ENCODE measurements at places on chromosomes 7 and 10.

DNA sequence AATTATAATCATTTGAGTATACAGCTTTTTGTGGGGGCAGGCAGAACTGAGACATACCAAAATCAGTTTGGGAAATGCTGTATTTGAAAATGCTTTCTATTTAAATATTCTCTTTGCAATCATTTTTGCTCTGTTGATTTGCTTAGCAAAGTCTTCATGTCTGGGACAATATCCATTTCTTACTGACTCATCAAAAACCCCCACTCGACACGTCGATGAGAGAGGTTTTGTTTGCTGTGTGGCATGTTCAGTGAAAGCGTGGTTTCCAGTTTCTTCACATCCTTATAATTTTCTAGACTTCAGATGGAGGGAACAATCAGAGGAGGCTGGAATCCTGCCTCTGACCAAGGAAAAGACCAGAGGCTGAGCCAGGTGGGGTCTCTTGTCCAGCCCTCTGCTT lies 28.9 kb downstream of the HTRA1 start:
- no peak for DNase-seq

DNA sequence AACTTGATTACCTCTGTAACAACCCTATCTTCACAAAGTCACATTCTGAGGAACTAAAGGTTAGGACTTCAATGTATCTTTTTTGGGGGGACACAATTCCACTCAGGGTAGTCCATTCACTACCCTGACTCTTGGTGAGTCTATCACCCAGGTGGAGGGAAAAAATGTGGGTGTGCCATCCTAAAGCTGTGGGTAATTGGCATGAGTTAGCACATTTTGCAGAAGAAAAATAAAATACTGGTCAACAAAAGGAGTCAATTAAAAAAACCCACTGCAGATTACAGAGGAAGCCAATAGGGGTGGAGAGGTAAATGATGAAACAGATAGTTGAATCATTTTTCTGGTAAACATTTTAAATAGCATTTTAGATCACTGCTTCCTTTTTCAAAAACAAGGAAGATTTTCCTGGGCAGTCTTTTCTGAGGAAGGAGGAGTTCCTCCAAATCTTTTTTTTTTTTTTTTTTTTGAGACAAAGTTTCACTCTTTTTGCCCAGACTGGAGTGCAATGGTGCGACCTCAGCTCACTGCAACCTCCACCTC lies 5.1 kb upstream of the BLVRA start:
- no peak for DNase-seq

DNA sequence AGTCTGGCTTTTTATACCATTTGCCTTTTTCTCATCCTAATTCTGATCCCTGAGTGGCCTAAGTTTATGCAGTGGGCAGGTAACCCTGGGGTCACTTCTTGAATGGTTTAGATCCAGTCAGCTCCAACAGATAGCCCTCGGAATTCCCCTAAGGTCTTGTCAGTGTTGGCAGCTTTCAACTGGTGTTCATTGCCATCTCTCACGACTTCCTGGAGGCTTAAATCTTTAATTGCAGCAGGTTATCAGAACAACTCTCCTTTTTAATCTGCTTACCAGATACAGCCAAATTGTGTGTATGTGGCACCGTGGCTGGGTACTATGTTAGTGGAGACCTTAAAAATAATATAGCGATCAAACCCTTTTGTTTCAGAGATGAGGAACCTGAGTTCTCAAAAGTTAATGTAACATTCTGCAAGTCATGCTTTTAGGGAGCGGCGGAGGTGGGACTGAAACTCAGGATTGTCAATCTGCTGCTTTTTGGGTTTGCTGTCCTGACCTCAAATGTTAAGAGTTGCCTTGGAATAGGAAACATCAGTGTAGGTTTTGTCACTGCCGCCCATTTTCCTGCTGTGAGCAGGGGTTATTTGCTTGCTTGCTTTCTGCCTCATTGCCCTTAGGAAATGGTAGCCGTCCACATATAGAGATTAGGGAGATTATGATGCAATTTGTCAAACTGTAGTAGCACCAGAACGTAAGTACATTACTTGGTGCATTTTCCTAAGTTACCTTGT lies 818 bp downstream of the DLD start:
- peak; percentile 10 for DNase-seq

DNA sequence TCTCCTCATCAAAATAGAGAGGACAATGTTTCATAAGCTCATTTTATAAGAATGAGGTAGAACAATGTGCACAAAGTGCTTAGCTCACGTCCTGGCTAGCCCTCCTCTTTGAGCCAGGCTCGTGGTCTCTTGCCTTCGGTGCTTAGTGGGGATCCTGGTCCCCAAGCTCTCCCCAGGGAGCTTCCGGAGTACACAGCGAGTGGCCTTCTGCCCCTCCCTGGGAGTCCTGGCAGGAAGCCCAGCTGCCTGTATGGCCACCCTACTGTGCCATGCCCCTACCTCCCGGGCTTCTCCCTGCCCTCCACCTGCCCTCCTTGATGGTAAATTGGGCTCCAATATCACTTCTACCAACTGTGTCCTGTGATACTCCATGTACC lies 868 bp downstream of the MYO1G start:
- no peak for DNase-seq

DNA sequence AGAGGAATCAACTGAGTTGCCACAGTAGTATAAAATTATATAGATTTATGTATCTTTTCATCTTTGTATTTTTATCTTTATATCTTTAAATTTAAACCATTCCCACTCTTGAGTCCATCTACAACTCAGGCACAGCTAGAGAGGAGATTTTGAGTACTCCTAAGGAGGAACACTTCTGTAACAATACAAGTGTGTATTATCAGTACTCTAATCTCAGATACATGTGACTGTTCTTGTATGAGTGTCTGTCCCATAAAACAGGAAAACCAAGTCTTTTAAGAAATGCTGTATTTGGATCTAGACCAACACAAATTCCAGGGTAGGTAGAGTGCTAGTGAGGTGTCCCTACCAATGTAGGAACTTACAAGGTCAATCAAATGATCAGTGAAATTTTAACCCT lies 1428.0 kb upstream of the LRRTM3 start:
- no peak for DNase-seq

DNA sequence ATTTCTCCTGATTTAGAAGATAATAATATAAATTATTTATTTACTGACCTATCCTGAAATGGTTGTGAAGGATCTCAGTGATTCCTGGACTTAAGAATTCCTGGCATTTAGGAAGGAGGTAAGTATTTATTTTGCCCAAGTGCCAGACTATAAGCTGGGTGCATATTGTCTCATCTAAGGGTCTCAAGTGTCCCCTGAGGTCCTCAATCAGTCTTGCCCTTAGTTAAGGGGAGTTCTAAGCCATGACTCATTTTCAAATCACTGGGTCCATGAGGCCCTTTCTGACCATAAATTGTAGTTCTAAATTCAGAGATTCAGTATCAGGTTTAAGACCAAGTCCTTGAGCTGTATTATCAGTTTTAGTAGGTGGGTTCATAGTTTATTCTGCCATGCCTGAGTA lies 251.6 kb upstream of the MEOX2 start:
- DNase-seq, result no peak

- DNase-seq, result no peak
Measured at GRCh38 chr10:11329062-11329673, 282.3 kb downstream of the USP6NL start.

GRCh38 chr7:75758491-75758890 lies 13.5 kb downstream of the CCL26 start:
- no peak for DNase-seq

DNA sequence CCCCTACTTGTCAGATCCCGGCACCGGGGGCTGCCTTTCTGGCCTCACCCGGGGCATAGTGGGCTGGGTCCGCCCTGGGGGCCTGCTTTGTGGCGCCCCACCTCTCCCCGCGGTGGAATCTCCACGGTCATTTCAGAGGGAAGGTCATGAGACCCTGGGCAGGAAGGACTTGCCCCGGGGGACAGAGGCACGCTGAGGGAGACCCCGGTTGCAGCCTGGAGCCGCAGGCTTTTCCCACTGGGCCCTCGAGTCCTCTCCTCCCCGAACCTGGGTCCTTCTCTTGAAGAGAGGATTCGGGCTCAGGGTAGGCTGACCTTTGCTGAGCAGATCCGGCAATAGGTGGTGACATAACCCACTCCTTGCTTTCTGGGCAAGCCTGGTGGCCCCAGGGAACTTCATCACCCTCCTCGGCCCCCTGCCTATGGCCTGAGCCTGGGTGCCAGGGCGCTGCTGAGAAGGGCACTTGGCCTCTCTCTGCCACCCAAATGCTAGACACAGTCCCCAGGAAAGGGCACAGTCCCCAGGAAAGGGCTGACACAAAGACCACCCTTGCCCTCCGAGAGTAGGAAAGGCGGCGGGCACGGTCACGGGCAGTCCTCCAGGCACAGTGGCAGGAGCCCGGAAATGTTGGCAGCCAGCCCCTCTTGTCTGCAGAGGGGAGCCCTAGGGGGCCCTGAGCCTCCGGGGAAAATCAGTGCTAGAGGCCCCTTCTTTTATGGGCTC lies 36.2 kb downstream of the FKBP6 start:
- DNase-seq, result no peak

GRCh38 chr7:51611937-51612336 lies 295.3 kb upstream of the COBL start:
- DNase-seq, result no peak

DNA sequence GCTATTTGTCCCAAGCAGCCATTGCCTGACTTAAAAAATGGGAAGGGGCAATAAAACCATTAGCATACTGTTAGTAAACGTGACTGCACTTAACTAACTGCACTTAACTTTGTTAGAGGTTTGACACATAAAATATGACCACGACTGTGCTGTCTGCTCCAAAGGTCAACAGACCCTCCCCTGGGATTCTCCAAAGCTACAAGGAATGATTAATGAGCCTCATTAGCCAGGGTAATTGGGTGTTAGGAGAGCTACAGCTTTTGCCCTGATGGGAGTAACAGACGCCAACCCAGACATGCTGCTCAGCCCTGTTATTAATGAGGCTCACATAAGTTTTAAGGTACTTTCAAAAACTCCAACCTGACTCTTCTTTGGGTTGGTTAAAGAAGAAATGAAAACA lies 129.4 kb upstream of the PLPP4 start:
- DNase-seq, result no peak

GRCh38 chr7:106262221-106262881 lies 22.4 kb downstream of the NAMPT start:
- no peak for DNase-seq

DNA sequence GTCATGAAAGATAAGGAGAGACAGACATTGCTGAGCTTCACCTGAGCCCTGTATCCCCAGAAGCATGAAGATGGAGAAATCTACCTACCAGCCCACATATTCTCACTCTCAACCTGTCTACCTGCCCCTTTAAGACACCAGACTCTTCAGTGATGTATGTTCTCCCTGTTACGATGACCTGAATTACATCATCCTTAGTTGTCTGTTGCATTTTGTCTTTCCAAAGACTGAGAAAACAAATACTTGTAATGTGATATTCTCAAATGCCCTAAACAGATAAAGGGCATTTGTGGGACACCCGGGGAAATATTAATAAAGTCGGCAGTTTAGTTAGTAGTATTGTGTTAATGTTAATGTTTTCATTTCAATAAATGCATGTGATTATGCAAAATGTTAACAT lies 305.8 kb upstream of the IGFBP3 start:
- DNase-seq, result no peak

DNA sequence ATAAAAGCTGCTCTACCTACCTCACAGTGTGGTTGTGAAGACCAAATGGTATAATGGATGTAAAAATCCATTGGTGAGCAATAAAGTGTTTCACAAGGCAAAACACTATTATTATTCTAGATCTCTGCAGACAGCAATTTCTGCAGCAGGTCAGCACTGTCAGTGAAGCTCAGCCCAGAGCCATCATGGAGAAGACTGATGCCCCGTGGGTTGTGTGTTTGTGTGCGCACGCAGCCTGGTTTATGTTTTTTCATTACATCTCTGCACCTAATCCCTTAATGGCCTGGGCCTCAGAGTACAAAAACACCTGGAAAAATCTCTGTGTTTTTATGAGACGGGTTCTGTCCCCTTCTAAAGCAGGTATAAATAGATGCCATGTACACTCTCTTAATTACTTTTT lies 64.2 kb downstream of the PARP12 start:
- no peak for DNase-seq

GRCh38 chr7:9071160-9071762 lies 637.9 kb downstream of the NXPH1 start:
- DNase-seq, result no peak

GRCh38 chr10:4057725-4058513 lies 272.9 kb upstream of the KLF6 start:
- no peak for DNase-seq

DNA sequence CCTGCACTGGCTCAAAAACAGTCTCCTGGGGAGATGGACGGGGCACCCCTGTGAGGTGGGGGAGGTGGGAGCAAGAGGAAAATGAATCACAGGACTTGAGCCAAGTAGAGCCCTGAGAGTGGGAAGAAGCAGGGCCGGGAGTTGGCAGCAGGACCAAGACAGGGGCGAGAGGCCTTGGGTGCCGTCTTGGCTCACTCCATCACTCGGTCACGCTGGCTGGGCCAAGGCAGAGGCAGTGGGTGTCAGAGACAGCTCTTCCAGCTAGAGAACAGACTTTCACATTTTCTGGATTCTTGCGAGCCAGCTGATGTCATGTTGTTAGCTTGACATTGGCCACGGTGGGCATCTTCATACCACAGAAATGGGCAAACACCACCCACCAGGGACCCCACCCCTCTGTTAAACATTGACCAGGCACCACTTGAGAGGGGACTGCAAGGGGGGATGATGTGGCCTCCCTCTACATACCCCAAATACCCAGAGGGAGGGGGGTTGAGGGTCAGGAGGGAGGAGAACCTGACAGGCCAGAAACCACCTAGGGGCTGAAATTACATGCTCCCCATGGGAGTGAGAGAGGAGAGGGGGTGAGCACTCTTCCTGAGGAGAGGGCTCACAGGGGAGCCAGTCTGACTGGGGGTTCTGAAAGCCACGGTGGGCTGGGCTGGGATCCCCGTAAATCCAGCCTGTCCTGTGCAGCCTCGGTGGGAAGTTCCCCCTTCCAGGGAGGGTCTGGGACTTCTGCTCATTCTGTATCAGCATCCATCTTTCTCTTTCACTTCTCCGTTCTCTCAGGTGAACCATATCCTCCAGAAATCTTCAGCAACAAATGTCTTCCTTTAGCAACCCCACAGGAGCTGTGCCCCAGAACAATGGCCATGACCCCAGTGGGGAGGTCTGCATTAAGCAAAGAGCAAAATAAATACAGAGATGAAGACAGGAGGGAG lies 19.6 kb downstream of the CAMK2B start:
- no peak for DNase-seq

DNA sequence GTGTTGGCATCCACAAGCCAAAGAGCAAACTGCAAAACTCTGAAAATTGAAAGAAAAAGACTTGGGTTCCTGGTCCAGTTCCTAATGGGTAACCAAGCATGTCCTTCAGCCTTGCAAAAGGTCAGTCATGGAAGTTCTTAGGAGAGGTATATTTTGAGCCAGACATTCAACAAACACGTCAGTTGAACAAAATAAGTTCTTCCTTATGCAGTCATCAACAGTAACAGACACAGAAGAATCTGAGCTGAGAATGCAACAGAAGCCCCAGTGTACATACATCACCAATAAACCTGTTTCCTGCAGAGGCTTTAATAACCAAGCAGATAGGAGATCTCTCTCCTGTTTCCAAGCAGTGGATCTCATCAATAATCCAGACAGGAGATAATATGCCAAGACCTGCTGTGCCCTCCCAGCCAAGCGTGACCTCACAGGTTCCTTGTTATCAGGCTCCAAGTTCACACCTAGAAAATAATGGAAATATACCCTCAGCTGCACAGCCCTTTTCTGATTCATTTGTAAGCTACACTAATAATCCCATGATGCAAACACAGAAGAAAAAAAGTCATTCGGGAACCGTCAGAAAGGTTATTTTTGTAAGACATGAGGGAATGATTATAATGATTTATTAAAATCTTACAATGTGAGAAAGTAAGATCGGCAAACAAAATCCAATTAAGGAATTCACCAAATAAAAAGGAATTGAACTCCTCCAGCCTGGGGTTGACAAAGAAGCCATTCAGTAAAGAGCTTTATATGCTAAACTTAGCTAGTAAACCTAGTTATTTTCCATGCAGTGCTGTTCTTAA lies 90.7 kb downstream of the DGKI start:
- no peak for DNase-seq
